ENCODE measurements at places on chromosomes 13 and 19.

- no peak for DNase-seq
These were observed 107.2 kb downstream of the FNDC3A start for GRCh38 chr13:49082653-49083536.

DNA sequence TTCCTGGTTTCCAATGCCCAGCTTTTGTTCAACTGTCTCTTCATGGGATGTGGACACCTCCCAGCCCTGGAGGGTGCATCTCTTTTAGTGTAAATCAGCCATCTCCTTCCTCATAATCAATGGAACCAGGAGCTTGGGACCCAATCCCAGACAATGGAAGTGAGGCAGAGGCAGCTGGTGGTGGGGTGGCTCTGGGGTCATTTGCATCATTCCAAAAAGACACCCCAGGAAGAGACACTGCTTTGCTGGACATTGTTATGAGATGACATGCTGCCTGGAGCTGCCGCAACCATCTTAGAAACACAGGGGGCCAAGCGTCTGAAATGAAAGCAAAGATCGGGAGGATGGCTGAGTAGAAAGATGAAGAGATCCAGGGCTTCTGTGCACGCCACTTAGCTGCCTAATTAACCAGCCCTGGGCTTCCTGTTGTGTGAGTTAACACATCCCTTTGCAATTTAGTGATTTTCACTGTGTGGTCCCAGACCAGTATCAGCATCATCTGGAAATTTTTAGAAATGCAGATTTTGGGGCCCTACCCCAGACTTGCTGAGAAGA, 36.1 kb downstream of the IRS2 start:
- no peak for DNase-seq

DNA sequence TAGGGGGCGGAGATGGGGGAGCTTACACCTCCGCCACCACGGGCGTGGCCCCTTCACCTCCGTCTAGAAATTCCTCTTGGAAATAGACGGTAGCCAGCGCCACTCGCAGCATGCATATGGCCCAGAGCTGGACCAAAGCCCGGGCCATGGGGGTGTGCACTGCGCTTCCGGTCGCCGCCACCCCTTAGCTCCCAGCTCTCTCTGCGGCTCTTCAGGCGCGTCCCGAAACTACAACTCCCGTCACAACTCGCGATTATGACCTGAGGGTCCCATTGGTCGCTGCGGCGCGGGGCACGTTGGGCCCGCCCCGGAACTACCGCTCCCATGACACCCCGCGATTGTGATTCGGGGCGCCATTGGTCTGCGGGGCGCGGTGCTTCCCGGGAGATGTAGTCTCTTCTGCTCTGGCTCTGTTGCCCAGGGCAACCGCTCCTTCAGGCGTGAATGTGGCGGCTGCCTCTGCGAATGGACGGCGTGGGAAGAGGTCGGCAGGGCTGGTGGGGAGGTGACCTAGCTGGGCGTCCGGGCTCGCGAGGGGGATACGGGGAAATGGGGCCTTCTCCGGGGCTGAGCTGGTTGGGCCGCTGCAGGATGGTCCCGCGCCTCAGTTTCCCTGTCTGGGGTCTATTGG, at the start of the genes C19orf44 and CALR3:
TSS of gene C19orf44 (plus strand) at position 413 of the 631 bp plus-strand sequence. CDS start 4,399 bp downstream, outside the sequence.
TSS of gene CALR3 (minus strand) at position 186 of the 631 bp plus-strand sequence. CDS start at position 148, 38 bp downstream.
- DNase-seq = peak; percentile 99

GRCh38 chr19:47821460-47822020, at the start of gene CRX:
Gene CRX, plus strand, starts transcription at chr19:47821937. Its CDS starts 12,507 bp downstream, at chr19:47834444.
- no peak for DNase-seq

- DNase-seq = no peak
These were observed 718.5 kb downstream of the EFNB2 start for GRCh38 chr13:105816994-105817393.

DNA sequence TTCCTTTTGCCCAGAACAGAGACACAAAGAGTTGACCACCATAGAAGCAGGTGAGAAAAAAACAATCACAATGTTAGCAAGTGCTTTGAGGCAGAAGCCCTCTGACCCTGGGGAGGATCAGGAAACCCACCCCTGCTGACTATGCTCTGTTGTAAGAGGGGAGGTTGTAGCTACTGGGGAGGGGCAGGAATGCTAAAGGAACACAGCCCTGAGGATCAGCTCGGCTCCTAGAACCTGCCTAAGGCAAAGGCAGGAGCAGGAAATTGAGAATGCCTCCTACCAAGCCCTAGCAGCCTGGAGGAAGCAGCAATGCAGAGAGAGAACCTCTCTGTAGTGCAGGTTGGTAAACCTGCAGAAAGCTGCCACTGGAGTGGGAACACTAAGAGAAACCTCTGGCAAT, 624.0 kb upstream of the KLF12 start:
- no peak for DNase-seq

GRCh38 chr13:73228546-73228945, 169.7 kb downstream of the KLF5 start:
- no peak for DNase-seq

GRCh38 chr13:31441800-31442510, 242.2 kb downstream of the B3GLCT start:
- DNase-seq = no peak

- no peak for DNase-seq
These were observed 9.3 kb downstream of the PEG3 start for GRCh38 chr19:56831255-56831654.

DNA sequence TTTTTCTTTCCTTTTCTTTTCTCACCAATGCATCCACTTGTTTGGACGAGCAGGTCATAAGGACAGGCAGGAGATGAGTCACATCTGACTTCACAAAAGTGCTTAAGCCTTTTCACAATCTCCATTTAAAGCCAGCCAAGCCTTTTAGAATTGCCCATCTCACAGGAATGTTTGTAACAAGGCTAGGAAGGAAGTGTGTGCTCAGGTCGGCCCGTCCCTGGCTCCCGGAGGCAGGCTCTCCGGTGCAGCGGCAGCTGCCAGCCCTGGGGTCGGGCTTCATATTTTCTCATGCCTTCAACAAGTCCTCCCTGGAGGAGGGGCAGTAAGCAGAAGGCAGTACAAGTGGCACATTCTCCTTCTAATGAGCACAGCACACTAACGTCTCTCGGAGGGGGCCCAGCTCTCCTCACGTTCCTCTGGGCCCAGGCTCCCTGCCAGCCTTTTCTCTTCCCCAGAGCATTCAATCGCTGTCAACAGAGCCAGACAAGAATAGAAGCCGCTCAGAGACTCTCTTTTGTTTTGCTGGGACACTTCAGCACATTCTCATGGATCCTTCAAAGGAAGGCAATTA, 180.5 kb downstream of the COL4A1 start:
- no peak for DNase-seq

DNA sequence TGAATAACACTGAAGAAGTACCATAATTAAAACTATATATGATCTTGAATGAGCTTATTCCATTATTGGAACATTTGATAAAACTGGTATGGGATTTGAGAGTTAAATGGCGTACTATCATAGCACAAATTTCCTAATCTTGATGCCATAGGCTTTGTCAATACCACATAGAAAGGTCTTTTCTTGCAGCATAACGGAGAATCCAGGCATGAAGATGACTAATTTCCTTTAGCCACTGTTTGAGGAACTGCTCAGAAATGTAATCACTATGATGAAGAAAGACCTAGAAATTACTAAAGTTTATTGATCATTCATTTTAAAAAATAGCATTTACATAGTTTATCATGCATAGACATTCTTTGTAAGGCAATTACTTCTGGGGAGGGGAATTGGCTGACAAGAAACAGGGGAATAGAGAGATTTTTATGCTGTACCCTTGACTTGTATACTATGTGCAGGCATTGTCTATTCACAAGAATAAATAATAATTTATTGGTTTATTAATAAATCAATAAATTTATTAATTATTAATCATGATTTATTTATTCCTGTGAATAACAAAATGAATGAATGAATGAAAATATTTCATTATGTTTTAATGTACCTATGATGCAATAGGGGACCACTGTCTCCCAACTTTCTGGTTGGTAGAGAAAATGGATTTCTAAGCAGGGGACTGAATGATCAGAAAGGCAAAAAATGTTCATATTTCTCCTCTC, 2676.6 kb downstream of the PCDH9 start:
- DNase-seq = peak; percentile 11

- DNase-seq = no peak
These were observed at the start of gene PDE4C for GRCh38 chr19:18225702-18226468. Gene PDE4C, minus strand, starts transcription at chr19:18226438. Its CDS starts 23 bp downstream, at chr19:18226415.

DNA sequence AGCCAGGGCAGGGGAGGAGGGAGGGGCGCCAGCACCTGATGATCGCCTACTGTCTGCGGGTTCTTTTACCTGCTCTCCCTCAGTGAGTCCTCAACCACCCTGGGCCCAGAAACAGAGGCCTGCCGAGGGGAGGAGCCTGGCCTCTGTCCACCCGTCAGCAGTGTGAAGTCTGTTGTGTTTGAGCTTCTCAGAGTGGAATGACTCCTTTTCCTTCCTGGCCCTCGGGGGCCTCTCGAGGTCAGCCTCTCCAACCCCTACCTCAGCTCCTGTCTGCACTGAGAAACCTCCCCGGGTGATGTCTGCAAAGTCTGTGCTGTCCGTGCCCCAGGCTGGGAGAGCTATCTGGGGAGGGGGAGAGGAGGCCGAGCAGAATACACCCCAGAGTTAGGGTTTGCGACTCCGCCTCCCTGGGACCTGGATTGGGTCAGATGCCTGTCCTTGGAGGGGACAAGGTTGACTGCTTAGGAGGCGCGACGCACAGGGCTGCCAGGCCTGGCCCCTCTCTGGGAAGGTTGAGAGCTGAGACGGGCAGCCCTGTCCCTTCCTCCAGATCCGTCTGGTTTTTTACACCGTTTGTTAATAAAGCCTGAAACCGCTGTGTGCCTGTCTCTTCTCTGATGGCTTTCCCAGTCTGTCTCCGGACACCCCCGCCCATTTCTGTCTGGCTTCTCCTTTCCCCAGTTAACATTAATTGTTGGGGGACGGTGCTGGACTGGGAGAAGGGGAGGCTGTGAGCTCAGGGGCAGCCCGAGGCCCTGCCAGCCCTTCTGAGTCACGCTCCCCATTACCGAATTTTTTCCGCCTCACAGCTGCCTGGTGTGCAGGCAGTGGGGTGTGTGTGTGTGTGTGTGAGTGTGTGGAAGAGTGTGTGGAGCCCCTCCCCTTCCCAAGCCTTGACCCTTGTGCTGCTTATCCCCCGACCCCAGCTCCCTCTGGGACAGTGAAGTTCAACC, 989 bp upstream of the SSC5D start:
- peak; percentile 32 for DNase-seq

- no peak for DNase-seq
These were observed 238.9 kb downstream of the TSHZ3 start for GRCh38 chr19:31110336-31110735.

DNA sequence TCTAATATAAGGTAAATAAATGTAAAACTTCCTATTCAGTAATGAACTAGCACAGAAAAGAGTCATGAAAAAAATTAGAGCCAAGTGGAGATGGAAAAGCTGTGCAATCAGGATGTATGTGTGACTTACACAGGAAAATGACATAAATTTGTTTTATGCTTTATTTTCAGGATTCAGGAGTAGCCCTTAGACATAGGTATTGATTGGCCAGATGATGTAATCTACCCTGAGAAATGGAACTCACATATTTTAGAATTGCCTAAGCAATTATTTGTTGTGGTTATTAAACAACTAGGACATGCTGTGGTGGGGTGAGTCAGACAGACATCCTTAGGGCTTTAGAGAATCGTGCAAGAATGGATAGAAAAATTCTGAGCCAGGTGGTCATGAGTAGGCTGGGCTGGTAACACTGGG, 110.6 kb downstream of the PCDH9 start:
- no peak for DNase-seq

GRCh38 chr19:47032171-47032811, 12.7 kb downstream of the NPAS1 start:
- peak; percentile 44 for DNase-seq

DNA sequence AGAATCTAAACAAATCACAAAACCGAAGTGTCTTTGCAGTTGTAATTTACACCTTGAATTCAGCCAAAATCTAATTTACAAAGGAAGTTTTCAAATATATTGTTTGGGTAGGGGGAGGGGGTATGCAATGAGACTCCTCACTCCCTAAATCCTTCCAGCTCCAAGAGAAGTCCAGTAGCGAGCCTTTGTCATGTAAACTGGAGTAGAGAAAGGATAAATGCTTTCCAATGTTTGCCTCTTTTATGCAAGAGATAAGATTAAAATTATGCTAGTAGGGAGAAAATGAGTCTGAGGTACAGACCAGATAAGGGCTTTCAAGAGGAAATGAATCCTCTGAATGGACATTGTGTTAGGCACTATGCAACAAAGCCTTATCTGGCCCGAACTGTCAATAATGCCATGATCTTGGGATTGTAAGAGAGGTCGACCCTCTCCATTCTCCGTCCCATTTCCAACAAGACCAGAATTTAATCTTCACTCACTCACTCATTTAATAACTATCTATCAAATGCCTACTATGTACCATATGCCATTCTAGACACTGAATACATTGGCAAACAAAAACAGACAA, 199.2 kb downstream of the LACC1 start:
- DNase-seq = no peak

DNA sequence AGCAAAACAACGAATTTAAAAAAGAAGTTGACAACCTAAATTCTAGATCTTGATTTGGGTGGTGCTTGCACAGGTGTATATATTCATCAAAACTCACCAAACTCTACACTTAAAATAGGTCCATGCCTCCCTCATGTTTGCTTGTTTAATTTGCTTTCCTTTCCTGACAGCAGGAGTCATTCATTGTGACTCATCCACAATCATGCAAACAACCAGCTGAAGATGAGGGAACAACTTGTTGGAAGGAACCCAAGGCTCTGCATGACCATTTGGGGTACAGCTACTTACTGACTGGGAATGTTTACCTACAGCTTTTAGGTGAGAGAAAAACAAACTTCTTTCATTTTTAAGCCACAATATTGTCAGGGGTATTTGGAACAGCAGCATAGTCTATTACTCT, 96.6 kb downstream of the RXFP2 start:
- DNase-seq = no peak

GRCh38 chr13:112771139-112771876, 81.5 kb downstream of the ATP11A start:
- DNase-seq = no peak

DNA sequence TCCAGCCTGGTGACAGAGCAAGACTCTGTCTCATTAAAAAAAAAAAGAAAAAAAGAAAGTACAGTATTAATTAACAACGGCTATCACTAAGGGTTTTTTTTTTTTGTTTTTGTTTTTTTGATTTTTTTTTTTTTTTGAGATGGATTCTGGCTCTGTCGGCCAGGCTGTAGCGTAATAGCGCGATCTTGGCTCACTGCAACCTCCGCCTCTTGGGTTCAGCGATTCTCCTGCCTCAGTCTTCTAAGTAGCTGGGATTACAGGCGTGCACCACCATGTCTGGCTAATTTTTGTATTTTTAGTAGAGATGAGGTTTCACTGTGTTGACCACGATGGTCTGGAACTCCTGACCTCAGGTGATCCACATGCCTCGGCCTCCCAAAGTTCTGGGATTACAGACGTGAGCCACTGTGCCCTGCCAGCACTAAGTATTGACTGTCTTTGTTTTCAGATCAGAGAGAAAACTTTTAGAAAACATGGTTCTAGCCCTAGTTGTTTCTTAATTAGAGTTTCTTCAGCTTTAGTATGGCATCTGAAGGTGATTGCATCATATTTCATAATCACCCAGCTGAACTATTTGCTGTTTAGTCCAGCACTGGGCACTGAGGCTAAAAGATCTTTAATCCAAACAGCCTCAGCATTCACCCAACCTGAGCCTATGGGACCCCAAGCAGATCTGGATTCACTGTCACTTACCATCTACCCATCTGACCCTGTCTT, 2.7 kb upstream of the GATAD2A start:
- DNase-seq = no peak

Measured in Kasumi-1 (cell line).